GM20000 (cell line): ENCODE measurements at places on chromosomes 7 and 10.
A peak's percentile ranks its signal among the peaks of the same experiment; 100 is the strongest.

- no peak for DNase-seq
Measured at GRCh38 chr7:91082038-91082437, 182.2 kb upstream of the FZD1 start.

DNA sequence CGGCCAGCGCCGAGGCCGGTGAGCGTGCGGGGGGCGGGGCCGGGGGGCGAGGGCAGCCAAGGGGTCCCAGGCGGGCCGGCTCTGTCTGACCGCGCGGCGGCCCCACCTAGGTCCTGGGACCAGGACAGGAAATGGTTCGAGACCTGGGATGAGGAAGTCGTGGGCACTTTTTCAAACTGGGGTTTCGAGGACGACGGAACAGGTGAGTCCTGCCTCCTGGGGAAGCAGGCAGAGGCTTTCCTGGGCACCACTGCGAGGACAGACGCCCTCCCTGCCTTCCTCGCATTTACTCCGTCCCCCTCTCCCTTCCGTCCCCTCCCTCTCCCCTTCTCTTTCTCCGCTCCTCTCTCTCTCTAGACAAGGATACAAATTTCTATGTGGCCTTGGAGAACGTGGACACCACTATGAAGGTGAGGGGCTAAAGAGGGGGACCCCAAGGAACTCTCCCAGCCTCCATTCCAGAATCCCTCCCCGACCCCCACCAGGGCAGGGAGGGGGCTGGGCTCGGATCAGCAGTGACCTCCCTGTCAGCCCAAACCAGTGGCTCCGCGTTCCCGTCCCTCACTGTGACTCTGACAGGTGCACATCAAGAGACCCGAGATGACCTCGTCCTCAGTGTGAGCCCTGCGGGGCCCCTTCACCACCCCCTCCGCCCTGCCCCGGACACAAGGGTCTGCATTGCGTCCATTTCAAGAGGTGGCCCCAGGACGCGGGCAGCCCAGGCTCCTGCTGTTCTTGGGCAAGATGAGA, 2.6 kb upstream of the MUC12 start:
- peak; percentile 52 for DNase-seq

- DNase-seq: no peak
Measured at GRCh38 chr7:66668112-66668511, 39.4 kb downstream of the KCTD7 start.

DNA sequence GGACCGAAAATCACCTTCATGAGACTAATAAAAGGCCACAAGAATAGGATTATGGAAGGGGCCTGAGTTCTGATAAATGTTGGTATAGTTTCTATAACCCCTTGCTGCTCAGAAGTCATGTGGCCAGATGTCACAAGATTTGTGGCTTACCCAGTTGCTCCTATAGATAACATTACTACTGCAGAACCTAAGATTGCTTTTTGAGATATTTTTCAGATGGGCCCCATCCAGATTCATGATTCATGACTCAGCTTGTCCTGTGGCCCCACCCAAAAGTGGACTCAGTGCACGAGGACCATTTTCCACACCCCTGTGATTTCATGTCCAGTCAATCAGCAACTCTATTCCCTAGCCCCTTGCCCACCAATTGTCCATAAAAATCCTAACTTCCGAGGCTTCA, 209.0 kb downstream of the ACTR3B start:
- no peak for DNase-seq

DNA sequence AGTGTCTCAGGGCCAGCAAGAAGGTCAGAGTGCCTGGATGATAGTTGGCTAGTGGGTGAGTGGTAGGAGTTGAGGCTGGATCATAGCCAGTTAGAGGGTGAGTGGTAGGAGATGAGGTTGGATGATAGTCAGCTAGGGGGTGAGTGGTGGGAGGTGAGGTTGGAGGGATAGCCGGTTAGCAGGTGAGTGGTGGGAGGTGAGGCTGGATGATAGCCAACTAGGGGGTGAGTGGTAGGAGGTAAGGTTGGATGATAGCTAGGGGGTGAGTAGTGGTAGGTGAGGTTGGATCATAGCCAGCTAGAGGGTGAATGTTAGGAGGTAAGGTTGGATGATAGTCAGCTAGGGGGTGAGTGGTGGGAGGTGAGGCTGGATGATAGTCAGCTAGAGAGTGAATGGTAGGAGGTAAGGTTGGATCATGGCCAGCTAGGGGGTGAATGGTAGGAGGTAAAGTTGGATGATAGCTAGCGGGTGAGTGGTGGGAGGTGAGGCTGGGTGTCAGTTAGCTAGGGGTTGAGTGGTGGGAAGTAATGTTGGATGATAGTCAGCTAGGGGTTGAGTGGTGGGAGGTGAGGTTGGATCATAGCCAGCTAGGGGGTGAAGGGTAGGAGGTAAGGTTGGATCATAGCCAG, 226.6 kb downstream of the SDK1 start:
- no peak for DNase-seq

- DNase-seq: no peak
Measured at GRCh38 chr7:132652507-132652906, 76.2 kb upstream of the PLXNA4 start.

DNA sequence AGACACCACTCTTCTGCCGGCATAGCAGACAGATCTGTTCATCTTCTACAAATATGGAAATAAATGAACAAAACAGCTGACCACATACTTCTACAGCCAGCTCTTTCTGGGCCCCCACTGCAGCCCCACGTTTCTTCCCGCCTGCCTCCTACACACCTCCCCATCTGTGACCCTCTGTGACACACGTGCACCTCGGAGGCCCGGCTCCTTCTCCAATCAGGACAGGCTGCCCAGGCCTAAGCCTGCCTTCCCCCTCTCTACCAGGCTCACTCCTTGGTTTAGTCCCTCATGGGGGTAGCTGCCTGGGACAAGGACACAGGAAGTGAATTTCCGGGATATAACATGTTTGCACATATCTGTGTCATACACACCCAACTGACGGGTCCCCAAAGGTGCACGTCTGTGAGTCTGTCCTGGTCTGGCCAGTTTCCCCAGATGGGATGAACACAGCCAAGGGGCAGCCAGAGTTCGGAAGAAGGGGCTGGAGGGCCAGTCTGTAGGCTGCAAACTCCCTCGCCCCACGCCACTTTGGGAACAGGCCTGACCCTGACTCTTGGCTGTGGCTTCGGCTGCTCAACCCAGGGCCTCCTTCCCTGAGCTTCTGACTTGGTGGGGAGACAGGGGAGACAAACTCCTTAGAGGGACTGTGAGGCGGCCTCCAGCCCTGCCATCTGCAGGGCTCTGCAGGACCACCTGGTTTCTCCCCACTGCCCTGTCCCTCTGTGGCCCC, 30.3 kb downstream of the PITRM1 start:
- DNase-seq: no peak

GRCh38 chr7:29019387-29019786, 61.3 kb upstream of the TRIL start:
- DNase-seq: no peak

GRCh38 chr10:101236376-101237080, 7.3 kb upstream of the LBX1 start:
- DNase-seq: no peak

- DNase-seq: no peak
Measured at GRCh38 chr7:114148779-114149178, 230.0 kb upstream of the PPP1R3A start.

GRCh38 chr10:131356442-131356841, 44.9 kb upstream of the TCERG1L start:
- no peak for DNase-seq

- DNase-seq: no peak
Measured at GRCh38 chr10:113890769-113891168, 36.3 kb downstream of the NHLRC2 start.

- DNase-seq: no peak
Measured at GRCh38 chr10:104273286-104273685, 4.3 kb downstream of the GSTO2 start.

DNA sequence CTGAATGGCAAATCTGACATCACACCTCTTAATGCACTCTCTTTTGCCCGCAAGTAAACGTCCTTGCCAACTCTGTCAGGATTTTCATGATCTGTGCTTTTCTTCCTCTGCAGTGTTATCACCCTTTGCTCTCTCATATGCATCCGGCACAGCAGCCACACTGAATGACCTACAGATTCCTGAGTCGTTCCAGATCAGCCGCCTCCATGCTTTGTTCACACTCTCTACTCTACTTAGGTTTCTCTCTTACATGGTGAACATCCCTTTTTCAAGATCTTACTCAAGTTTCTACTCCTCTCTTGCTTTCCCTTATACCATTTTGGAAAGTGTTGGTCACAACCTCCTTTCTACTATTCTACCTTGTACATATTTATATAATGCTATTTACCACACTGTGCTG, 127.7 kb upstream of the AOAH start:
- no peak for DNase-seq

- DNase-seq: peak; percentile 6
Measured at GRCh38 chr10:7102557-7103349, 308.1 kb downstream of the SFMBT2 start.

DNA sequence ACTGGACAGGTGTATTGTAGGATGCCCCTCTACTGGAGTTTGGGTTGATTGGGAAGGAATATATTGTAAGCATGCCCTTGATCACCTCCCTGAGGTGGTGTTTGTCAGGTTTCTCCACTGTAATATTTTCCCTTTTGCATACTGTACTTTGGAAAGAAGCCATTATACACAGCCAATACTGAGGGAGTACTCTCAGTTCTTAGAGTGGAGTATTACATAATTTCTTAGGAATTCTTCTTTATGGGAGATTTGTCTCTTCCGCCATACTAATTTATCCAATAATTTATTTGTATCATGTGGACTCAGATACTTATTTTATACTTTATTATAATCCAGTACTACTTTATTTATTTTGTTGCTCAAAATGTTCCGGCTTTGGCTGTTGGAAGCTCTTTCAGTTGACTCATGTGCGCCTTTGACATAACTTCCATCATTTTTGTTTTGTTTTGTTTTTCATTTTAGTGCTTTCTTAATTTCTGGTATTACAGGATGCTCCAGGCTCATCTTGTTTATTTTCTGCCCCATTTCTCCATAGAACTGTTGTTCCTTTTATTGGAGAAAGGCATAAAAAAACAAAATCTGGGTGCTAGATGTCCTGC, 29.7 kb downstream of the MKLN1 start:
- DNase-seq: no peak

DNA sequence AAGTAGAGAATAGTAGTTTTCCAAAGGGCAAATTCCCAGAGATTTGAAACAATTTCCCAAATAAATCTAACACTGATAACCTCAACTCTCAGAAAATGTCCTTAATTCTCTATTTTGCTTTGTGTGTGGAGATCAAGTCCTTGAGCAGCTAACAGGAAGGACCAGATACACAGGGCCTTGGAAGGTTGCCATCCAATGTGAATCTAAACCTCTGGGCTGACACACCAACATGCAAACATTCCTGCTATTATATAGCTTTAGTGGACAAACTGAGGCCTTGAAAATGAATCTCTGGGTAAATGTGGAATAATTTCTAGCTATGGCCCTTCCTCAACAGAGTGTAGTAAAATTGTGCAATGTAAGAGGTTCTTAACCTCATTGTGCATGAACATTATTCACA, 44.1 kb upstream of the PARD3 start:
- DNase-seq: no peak

DNA sequence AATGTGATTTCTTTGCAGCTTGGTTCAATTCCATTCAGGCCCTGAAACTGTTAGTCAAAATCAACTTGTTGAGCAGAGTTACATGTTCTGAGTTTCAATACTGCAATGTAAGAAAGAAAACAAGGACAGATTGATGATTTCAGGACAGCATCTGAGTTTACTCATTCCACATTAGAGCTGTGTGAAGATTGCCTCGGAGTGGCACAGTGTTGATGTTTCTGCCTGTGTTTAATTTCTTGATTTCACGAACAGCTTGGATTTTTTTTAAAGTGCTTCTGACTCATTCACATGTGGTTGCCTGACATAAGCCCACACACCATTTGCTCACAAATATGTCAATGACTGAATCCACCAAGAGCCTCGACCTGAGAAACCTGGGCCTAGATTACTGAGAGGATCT, 101.2 kb upstream of the PARD3 start:
- DNase-seq: no peak

- no peak for DNase-seq
Measured at GRCh38 chr7:20558963-20559716, 56.3 kb upstream of the ABCB5 start.

- DNase-seq: no peak
Measured at GRCh38 chr7:13875496-13876074, 113.9 kb downstream of the ETV1 start.

- no peak for DNase-seq
Measured at GRCh38 chr7:25646726-25647413, 418.6 kb upstream of the NPVF start.

DNA sequence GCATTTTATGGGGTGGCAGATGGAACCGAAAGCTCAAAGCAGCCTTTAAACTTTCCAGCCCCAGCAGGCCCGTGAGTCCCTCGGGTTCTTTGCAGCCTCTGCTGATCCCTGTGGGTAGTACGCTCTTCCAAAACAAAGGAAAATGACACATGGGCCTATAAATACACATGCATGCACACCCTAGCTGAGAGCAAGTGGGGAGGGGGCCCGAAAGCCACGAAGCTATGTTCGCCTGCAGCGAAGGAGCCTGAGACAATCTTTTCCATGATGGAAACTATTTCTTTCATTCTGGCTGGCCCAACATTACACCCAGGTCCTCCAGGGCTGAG, 32.2 kb downstream of the CALML5 start:
- no peak for DNase-seq

DNA sequence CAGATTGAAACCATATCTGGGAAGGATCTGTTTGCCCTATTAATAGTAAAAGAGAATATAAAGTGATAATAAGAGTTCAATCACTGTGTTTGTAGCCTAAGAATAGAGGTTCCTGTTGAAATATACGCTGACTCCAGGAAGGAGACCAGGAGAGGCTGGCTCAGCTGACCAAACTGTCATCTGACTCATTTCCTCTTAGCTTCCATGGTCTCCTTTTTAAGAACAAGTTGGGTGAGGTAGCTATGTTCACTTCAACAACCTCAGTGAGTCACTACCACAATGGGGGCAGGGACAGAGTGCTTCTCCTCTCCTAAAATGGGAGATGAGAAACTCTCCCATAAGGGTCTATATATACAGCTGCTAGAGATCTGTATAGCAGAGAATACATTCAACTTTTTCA, 543.3 kb downstream of the CALN1 start:
- no peak for DNase-seq

- DNase-seq: no peak
Measured at GRCh38 chr10:58645416-58646146, 132.9 kb downstream of the BICC1 start.

DNA sequence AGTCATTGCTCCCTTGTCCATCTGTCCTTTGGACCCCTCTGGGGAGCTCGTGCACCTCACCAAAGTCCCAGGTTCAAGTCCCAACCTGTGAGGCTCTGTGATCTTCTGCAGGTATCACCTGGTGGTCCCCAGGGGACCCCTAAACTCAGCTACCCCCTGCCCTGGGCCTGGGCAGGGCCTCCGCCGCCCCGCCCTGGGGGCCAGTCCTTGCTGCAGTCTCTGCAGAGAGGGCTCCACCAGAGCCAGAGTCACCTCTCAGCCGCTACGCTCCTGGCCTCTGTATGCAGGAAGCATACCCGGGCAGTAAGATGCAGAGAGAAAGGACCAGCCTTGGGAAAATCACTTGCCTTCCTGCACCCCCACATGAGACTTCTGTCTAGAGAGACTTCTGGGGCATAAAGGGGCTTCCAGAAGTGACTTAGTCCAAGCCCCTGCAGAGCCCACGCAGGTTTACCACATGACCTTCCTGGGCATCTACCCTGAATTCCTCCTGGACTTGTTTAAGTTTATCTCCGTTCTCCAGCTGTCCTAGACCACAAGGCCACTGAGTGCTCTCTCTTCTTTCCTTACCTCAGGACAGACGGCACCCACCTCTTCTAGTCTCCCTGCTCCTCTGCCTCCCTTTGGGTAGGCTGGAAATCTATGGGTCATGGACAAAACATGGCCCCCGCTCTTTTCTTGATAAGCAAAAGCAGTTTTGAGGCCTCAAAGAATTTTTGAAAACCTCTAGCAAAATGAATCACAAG, 21.2 kb downstream of the CALML5 start:
- no peak for DNase-seq

- DNase-seq: no peak
Measured at GRCh38 chr10:126421756-126422256, 33.5 kb upstream of the ADAM12 start.
